Coronary artery (tissue), 2 donors: ENCODE measurements at places on chromosomes 4 and X.

DNA sequence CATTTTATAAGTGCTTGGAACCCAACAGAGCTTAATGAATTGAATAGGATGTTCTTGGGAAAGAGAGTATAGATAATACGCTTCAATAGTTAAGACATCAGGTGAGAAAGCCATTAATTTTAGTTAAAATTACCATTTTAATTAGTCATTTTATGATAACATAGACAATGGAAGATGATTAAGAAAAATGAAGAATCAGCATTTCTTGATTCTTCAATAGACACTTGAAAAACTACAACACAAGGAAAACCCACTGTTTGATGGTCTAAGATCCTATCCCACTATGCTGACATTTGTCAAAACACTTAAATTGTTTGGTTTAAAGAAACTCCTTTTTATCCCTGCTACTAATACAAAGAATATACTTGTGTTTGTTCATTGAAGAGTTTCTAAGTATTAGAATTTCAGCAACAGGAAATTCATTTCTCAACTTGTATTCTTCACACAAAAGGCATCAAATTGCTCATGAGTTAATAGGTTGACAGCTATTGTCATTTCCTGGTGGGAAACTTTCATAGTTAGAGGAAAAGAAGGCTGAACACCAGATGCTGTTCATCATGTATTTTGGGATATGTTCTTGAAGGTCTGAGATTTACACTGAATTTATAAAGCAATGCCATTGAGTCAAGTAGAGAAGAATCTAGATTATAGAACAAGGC is 9.6 kb upstream of the CXCL2 start:
- no peak for DNase-seq

DNA sequence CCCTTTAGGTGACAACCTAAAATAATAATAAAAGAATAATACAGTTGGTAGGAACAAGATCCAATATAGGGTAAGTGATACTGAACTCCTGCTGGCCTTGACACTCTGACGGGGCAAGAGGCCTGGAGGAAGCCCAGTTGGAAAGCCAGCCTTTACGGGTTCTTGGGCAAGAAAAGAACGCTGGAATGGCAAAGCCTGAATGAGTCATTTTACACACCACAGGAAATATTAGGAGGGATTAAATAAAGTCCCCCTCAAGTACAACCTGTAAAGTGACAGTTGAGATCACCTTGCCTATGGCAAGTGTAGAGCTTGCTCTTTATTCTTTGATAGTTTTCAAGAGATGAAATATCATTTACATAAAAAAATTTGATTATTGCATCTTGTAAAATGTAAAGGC is 244.5 kb upstream of the TLL1 start:
- no peak for DNase-seq

DNA sequence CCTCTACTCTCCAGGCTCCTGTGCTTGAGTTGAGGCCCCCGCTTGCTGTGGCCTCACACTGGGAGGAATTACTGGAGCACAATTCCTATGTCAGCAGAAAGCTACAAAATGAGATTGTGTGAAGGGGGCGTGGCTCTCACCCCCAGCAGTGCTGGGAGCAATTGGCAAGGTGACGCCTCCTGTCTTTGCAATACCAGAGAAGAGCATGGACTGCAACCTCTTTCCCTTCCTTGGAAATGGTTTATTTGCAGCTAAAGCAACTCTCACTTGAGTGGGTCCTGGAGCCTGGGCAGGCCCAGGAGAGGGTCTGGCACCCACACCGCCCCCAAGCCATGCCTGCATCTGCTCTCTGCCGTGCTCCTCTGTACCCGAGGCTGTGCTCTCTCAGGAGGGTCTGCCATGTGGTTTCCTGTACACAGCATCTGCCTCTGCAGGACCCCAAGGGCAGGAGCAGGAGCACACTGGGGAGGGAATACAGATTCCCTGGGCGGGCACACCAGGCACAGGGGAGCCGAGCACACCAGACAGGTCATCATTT is 32.9 kb upstream of the HGFAC start:
- no peak for DNase-seq

- no peak for DNase-seq
Observed at GRCh38 chr4:14943749-14944148, 58.5 kb upstream of the CPEB2 start.

GRCh38 chr4:81432825-81433224 is 38.9 kb downstream of the RASGEF1B start:
- DNase-seq, result no peak

GRCh38 chr4:5709207-5709575 is 832 bp upstream of the EVC2 start:
- no peak for DNase-seq
